ENCODE measurements at places on chromosomes 11 and 22.

GRCh38 chr11:9625162-9625561 lies 38.7 kb upstream of the SWAP70 start:
- DNase-seq, result no peak

- DNase-seq, result no peak
Measured at GRCh38 chr11:113168354-113169342, 145.7 kb upstream of the TTC12 start.

GRCh38 chr22:42626431-42626830 lies 11.7 kb upstream of the POLDIP3 start:
- DNase-seq, result no peak

DNA sequence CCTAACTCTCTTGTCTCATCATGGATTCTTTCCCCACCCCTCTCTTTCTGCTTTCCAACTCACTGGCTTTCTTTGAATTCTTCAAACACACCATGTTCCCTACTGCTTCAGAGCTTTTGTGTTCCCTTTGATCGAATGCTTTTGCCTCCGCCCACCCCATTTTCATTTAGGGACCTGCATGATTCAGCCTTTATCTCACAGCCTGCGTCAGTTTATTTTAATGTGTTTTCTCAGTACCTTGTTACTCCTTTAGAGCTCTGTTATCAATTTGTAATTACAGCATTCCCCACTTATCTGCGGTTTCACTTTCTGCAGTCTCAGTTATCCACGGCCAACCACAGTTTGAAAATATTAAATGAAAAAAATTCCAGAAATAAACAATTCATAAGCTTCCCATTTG lies 451.3 kb downstream of the METTL15 start:
- DNase-seq, result no peak

GRCh38 chr22:19841641-19842392 lies 12.9 kb downstream of the GNB1L start:
- no peak for DNase-seq
